ENCODE measurements at places on chromosomes 7 and 10. TPM values are rescaled to one million over a fixed set of nuclear protein-coding genes. Genes with fewer than 3 reads are reported as not detected.

Gene SPAM1
- total RNA-seq, result not detected

Gene CAMK2B
- total RNA-seq, result 1.1 TPM

Gene SPDYE8
- total RNA-seq, result not detected

Gene ZSWIM8
- 68.8 TPM for total RNA-seq

Gene TAS2R41
- total RNA-seq, result not detected

Gene CYP2W1
- not detected for total RNA-seq

Gene POU6F2
- not detected for total RNA-seq

Gene ZNF467
- 4.5 TPM for total RNA-seq

Gene ZNF503
- 2.4 TPM for total RNA-seq

Gene RAMP3
- total RNA-seq, result not detected

Gene ARID5B
- total RNA-seq, result 10.1 TPM

Gene LRRC18
- total RNA-seq, result not detected

Gene MRLN
- not detected for total RNA-seq

Gene INHBA
- 19.5 TPM for total RNA-seq

Gene NAT16
- not detected for total RNA-seq

Gene FRMPD2
- total RNA-seq, result 0.07 TPM

Gene STAG3
- 3.3 TPM for total RNA-seq

Gene ZWINT
- 56.3 TPM for total RNA-seq

Gene HMX2
- not detected for total RNA-seq

Gene SPDYE2
- total RNA-seq, result not detected

Gene TMEM140
- total RNA-seq, result 9.6 TPM

Gene CYP3A4
- total RNA-seq, result not detected

Gene RRP12
- 27.1 TPM for total RNA-seq

Gene SEMA3E
- 0.29 TPM for total RNA-seq

Gene CALD1
- 246 TPM for total RNA-seq

Gene DGKI
- total RNA-seq, result 0.53 TPM

Gene HOXA11
- not detected for total RNA-seq

Gene SPDYE1
- total RNA-seq, result 0.07 TPM

Gene C7orf33
- not detected for total RNA-seq

Gene HOXA3
- total RNA-seq, result 1.1 TPM

Gene PRKG1
- 7.6 TPM for total RNA-seq

Gene USP54
- total RNA-seq, result 9.6 TPM

Gene SMKR1
- 0.13 TPM for total RNA-seq

Gene DPP6
- total RNA-seq, result not detected

Gene SH2B2
- total RNA-seq, result 0.93 TPM

Gene TNS3
- 58.2 TPM for total RNA-seq

Gene H2BK1
- total RNA-seq, result not detected

Gene OPN1SW
- total RNA-seq, result not detected

Gene PHKG1
- total RNA-seq, result 0.27 TPM

Gene SPDYE2B
- not detected for total RNA-seq

Gene CRTAC1
- total RNA-seq, result 0.80 TPM

Gene ASL
- 43.9 TPM for total RNA-seq

Gene MEIG1
- total RNA-seq, result 1.1 TPM

Gene AUTS2
- total RNA-seq, result 0.07 TPM

Gene OR2A5
- not detected for total RNA-seq

Gene AOAH
- total RNA-seq, result not detected

Gene ZNF282
- 28.0 TPM for total RNA-seq

Gene PILRB
- 12.4 TPM for total RNA-seq

Gene TRPV5
- not detected for total RNA-seq

Gene PTF1A
- total RNA-seq, result not detected

Gene PNLIPRP3
- not detected for total RNA-seq

Gene RBP3
- total RNA-seq, result not detected

Gene SLC4A2
- 65.5 TPM for total RNA-seq

Gene MYH16
- total RNA-seq, result 0.93 TPM

Gene EBLN1
- total RNA-seq, result not detected

Gene PLXNA4
- 36.0 TPM for total RNA-seq

Gene ASB4
- not detected for total RNA-seq

Gene CALCR
- not detected for total RNA-seq

Gene ANXA7
- 108 TPM for total RNA-seq
